ENCODE measurements at places on chromosomes 7 and 10.

- DNase-seq, result no peak
These were observed 110.5 kb downstream of the CPEB3 start for GRCh38 chr10:92180399-92180798.

DNA sequence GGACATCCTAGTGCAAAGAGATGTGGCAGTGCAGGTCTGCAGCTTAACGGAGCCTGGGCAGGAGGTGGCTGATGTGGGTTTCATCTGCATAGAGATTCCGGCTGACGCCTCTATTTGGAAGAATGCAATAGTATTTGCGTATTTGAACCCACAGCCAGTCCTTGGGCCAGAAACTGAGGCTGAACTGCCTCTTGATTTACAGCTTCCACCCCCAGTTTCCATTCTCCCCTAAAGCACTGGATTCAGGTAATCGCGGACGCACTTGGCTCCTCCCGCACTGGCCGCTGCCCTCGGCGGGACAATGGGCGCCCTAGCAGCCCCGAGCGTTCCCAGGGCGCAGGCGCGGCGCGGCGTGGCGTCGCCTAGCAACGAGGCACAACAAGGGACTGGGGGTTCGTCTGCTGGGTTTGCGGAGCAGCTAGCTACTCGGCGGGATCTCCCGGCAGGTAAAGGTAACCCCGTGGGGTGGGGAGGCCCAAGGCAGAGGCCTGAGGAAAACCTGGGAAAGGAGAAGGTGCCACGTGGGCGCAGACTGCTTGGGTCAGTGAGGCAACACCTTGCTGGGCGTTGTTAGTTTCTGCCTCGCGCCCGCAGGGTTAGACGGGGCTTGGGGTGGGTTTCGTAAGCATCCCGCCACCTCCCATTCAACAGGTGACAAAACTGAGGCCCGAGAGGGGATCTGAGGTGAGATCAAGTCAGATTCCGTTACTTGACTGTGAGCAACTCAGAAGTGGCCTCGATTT lies at the start of gene ARMC3:
Gene ARMC3, plus strand, starts transcription at position 393 of the 743 bp plus-strand sequence. CDS start 3,944 bp downstream, outside the sequence.
- DNase-seq, result no peak

DNA sequence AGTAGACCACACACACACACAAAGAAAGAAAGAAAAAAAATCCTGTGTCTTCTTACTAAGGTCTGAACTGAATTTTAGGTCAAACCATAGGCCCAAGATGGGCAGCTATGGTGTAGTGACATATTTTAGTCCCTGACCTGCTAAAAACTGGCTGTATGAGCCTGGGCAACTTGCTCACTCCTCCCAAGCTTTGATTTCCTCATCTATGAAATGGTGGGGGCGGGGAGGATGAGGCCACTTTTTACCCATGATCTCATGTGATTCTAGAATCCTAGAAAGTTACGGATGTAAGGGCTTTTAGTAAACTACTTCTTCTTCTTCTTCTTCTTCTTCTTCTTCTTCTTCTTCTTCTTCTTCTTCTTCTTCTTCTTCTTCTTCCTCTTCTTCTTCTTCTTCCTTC lies 6.1 kb upstream of the CCL24 start:
- DNase-seq, result no peak

DNA sequence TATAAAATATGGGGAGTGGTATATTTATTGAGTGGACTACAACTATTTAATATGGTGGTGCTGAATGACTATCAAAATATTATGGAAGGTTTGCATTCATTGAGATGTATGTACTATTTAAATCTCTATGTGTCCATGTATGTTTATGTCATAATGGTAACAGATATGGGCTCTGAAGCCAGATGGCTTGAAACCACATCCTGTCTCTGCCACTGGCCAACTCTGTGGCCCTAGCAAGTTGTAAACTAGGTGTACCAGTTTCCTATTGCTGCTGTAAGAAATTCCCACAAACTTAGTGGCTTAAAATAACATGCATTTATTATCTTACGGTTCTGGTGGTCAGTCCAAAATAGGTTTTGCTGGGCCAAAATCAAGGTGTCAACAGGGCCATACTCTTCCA lies 198.1 kb upstream of the NFE2L3 start:
- no peak for DNase-seq

GRCh38 chr7:25578991-25579777 lies 350.9 kb upstream of the NPVF start:
- no peak for DNase-seq

DNA sequence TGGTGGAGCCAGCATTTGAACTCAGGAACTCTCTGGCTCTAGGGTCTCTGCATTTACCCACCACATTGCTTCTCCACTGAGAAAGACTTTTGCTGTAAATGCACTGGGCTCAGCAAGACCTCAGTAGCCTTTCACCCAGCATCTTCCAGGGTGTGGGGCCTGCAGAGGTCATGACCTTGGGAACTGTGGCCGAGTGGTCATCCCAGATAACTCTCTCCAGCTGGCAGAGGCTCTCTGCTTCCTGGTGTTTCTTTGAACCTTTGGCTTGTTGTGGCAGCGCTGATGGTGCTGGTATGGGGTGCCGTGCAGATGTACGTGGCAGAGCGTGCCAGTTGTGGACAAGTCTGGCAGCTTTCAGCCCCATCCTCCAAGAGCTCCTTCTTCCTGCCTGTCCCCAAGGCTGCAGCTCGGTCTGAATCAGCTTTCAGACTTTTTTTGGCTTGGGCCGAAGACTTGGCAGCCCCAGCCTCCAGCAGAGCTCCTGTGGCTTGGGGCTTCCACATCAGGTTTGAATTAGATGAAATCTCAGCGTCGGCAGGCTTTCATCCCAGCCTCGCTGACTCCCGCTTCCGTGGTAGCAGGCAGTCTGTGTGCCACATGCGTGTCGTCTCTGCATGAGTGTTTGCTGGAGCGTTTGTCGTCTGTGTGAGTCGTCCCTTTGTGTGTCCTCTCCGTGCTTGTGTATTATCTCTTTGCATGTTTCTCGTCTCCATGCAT lies 21.5 kb downstream of the ADAMTS14 start:
- peak; percentile 89 for DNase-seq

Measured in BJ (cell line).